ENCODE measurements at places on chromosomes 7 and 10.
A peak's percentile ranks its signal among the peaks of the same experiment; 100 is the strongest.

DNA sequence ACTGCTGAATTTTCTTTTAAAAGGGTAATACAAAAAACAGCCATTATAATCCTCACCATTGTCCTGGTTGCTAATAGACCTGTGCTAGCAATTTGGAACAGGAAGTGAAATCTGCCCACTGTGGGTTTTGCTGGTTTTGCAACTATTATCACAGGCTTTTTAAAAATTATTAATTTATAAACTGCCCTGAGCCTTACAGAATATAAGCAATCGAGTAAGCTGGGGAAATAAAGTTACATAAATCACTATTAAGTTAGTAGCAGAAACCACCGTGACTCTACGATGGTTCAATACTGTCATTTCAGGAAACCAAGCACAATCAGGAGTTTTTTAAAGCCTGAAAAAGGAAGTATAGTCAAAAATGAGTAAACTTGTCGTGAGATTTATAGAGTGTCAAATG lies 62.3 kb downstream of the TMEM26 start:
- DNase-seq = no peak

DNA sequence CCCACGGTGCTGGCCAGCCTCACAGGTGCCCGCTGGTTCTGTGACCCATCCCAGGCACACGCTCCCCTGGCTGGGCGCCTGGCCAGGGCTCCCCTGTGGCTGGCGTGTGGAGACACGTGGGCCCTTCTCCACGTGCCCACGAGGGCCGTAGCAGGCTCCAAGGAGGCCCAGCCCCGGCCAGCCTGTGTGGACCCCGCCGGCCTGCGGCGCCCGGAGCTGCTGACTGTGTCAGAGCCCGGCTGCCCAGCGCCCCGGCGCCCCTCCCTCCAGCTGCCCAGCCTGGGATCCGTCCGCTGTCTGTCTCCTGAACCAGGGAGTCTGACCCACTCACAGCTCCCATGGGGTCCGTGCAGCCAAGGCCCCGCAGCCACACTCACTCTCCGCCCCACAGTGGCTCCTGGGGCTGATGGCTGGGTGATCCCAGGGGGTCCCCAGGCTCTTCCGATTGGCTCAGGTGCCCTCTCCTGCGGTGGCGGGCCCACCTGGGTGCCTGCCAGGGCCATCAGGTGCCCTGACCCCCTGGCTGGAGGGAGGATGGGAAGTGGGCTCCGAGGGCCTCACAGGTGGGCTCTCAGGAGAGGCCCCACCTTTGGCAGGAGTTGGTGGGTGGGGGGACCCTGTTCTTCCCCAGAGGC lies 9.6 kb downstream of the TMEM184A start:
- no peak for DNase-seq

DNA sequence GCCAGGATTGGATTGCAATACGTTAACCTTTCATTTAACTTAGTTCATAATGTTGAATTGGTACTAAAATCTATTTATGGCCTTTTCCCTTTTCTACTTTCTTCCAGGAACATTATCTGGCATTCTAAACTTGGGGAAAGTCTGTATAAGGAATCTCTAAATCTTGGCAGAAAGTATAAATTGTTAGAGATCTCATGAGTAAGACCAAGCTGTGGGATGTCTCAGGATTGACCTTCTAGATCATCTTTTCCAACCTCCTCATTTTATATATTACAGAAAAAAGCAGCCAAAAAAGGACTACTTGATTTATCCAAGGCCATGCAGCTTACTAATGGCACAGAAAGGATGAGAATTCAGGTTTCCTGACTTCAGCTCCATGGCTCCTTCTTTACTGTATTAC lies 598.3 kb downstream of the INHBA start:
- no peak for DNase-seq

DNA sequence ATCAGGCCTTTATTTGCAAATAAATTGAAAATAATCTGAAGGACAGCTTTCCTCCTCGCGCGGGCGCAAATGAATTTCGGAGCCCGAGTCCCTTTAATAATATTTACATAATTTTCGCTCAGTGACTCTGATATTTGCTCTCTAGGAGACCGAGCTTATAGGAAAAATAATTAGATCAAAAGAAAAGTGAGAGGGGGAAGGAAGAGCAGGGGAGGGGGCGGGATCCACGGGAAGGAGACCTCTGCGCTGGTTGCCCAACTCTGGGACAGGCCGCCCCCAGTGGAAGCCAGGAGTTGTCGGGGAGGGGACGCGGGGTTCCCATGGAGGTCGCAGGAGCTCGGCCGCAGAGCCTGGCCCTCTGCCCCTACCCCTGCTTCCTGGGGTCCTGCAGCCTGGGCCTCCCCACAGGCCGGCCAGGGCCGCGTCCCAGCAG lies 5.8 kb downstream of the UNCX start:
- DNase-seq = no peak

GRCh38 chr7:98569691-98570337 lies 47.3 kb upstream of the NPTX2 start:
- DNase-seq = no peak

DNA sequence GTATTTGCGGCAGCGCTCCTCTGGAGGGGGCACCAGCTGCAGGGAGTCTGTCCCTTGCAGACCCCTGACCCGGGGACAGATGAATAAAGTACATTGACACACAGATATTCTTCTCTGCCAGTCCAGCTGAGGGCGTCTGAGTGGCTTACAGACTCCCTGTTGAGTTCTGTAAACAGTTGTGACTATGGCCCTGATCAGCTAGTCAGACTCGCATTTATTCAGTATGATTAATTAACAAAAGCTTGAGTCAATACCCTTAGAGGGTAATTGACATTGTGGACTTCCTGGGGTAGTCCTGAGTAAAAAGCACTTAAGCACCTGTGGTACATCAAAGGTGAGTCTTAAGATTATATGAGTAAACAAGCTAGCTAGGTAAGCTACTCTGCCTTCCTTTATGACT lies 21.0 kb downstream of the ANKRD30A start:
- DNase-seq = no peak

DNA sequence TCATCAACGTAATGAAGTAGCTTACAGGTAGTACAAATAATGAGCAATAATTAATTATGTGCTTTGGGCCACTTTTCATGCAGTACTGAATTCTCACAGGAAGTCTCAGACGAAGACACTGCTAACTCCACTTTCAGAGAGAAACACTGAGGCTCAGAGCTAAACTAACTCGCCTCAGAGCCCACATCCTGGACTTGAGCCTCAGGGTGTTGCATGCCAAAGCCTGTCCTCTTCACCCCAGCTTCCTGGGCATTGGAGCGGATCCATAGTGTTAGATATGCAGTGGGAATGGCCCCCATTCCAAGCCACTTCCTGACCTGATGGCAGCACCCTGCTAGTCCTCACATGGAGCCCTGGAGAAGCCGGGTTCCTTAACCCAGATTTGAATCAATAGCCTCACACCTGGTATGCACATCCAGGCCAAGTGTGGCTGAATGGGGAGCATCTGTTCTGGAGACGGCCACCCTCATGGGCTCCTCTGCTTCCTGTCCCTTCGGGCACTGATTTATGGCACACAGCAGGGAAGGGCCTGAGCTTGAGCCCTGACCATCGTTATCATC lies 265.1 kb upstream of the ZNF32 start:
- no peak for DNase-seq

DNA sequence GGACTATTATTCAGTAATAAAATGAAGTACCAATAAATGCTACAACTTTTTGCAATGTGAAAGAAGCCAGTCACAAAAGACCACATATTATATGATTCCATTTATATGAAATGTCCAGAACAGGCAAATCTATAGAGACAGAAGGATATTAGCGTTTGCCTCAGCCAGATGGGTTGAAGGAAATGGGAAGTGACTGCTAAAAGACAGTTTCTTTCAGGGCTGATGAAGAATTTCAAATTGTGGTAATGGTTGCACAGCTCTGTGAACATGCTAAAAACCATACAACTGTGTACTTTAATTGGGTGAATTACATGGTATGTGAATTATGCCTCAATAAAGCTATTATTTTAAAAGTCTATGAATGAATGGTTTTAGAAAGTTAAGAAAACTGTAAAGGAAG lies 23.9 kb upstream of the REEP3 start:
- no peak for DNase-seq

DNA sequence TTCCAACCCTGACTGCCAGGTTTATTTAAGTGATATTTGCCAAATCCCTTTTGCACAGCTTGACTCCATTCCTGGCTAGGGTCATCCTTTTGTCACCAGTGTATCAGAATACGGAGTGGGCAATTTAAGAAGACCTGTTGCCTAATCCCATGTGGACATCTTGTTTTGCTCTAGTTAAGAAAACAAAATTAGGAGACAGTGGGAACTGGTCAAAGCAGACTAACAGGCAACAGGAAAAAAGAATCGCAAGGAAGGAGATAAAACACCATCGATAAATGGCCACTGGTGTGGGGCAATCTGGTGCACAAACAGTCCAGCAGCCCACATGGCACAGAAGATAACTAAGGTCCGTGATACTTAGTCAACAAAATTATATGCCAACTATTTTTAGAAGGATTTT lies 21.4 kb downstream of the KDM7A start:
- DNase-seq = no peak

- no peak for DNase-seq
These were observed 301.4 kb downstream of the AHR start for GRCh38 chr7:17599733-17600339.

DNA sequence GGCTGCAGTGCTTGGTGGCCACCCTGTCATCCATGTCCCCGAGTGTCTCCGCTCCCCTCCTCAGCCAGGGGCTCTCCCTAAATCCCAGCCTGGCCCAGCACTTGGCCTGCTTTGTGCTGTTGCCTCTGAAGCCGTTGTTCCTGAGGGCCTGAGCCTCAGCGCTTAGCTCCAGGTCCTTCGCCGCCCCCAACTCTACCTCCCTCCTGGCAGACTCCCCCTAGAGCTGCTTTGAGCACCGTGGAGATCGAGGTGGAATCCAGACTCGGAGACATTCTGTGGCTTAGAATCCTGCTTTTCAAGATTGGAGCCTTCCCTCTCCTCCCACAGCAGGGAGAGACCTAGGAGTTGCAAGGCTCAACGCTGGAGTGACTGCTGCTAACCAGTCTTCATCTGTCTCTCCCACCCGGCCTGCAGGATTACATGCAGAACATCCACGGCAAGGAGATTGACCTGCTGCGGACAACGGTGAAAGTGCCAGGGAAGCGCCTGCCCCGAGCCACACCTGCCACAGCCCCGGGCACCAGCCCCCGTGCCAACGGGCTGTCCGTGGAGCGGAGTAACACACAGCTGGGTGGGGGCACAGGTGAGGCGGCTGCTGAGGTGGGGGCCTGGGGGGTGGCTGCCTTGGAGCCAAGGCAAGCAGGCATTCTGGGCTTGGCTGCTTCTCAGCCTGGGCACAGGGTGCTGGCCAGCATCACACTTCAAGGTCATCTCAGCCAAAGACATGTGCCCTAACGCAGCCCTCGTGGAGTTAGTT lies 33.3 kb downstream of the GBX1 start:
- no peak for DNase-seq

GRCh38 chr7:128939861-128940410 lies 2.2 kb downstream of the IRF5 start:
- no peak for DNase-seq

GRCh38 chr7:33354201-33354600 lies 224.8 kb downstream of the BBS9 start:
- no peak for DNase-seq

GRCh38 chr7:108028111-108028510 lies 25.1 kb upstream of the LAMB1 start:
- DNase-seq = no peak

GRCh38 chr10:132868995-132869394 lies 73.4 kb downstream of the CFAP46 start:
- DNase-seq = no peak

DNA sequence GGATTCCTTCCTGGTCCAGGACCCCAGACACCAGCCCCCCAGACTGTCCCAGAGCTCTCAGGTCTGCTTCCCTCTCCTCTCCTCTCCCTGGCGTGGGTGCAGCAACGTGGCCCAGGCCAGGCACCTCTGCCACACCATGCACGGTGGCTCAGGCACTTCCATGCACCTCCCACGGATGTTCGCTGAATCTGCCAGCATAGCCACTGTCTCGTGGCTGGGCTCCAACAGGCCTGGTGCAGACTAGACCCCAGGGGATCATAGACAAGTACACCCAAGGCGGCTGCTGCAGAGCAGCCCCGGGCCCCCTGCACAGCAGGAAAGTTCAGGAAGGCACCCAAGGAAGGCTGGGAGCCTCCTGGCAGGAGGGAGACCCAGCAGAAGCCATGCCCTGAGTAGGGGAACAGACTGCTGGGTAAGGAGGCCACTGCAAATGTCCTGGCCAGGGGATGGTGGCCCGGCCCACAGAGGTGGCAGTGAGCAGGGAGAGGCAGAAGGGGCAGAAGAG lies 4.4 kb downstream of the RASGEF1A start:
- DNase-seq = no peak

DNA sequence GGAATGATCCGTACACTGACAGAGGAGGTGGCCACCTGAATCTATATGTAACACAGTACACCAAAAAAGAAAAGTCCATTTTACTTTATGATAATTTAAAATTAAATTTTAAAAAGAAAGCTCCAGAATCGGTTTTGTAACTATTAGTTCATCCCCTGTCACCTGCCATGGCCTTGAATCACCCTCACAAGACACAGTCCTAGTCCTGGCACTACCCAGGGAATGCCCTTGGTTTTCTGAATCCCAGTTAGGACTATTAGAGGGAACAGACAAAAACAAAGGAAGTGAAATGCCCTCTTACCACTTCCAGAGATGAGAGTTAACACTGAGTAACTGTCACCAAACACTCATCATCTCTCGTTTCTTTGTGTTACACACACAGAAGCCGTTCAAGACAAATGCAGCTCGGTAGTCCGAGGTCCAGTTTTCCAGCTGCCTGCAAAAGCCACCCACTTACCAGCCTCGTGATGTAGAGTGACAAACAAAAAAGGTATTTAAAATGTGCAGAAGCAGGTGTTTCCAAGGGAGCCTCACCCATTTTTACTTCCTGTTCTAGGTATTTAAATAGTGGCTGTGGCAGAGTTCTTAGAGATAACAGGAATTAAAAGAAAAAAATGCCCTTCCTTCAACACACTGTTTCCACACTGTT lies 6.1 kb downstream of the PTPRN2 start:
- no peak for DNase-seq

DNA sequence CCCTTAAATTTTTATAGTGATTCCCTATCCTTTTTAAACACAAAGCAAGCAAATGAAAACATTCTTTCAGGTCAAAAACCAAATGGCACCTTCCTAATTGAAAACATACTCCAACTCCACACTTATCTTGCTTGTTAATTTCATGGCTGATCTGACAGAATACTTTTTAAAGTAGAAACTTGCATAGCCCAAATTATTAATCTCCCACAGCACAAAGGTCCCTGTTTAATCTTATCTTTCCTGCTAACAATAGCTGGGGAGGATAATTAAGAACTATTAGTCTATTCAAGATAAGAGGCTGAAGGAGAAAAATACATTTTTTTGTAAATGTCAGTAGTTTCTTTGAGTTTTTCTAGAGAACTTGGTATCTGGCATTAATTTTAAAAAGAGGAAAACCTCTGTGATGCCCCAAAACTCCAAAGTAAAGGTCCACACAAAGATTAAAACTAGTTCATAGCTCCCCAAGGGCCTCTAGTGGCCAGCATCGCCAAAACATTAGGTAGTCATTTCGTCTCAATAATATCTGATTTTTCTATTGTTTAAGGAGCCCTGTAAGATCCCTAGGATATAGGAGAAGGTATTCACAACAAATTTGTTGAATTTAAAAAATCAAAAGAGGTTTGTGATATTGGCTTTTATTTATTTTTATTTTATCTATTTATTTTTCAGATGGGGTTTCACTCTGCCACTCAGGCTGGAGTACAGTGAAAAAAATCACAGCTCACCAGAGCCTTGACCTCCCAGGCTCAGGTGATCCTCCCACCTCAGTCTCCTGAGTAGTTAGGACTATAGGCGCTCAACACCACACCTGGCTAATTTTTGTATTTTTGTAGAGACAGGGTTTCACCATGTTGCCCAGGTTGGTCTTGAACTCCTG lies 14.7 kb downstream of the CDNF start:
- DNase-seq = peak; percentile 11

Measured in activated T-cell treated with anti-CD3 and anti-CD28 coated beads for 1 hour (primary cell).